ENCODE measurements at places on chromosomes 4 and X.

GRCh38 chrX:153864561-153865320, 21.2 kb downstream of the L1CAM start:
- DNase-seq: no peak

GRCh38 chr4:13597604-13598003, 29.9 kb downstream of the BOD1L1 start:
- DNase-seq: no peak

- DNase-seq: no peak
These were observed 15.8 kb downstream of the WDR1 start for GRCh38 chr4:10100734-10101216.

GRCh38 chr4:108398836-108399235, 221.5 kb upstream of the RPL34 start:
- no peak for DNase-seq

DNA sequence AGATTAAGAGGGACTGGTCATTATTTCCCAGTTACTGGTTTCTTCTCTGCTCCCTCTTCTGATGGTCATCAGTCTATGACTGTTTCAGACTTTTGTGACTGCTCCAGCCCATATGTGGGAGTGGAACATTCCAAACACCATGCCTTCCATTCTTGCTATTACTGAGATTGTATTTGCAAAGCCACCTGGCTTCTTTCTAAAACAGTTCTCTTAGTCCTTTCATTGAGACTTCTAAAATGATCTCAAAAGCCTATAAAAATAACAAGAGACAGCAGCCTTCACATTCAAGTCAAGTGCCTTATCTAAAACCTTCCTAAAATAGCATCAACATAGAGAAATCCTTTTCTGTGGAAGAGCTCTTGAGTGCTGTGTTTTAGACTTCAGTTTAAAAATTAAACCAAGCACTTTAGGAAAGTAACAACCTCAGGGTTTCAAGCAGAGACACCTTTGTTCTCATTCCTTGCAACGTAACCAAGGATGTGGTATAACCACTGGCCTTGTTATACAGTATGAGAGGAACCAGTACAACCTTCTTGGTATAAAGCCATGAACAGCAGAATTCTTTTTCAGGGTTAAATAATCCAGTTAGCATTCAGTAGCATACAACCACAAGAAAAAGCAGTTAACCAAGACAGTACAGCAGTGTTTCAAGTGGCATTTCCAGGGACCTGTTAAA, 97.1 kb downstream of the NFKB1 start:
- no peak for DNase-seq

DNA sequence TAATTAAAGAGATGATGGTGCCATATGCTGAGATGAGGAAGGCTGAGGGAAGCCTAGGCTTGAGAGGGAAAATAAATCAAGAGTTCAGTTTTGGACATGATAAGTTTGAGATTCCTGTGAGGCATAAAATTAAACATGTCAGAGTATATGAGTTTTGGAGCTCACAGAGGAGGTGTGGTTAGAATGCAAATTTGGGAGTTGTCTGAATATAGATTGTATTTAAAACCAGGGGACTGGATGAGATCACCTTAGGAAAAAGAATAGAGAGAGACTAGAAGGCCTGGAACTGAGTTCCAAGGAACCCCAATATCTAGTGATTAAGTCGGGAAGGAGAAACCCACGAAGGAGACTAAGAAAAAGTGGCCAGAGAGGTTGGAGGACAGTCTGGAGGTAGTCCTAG, 65.5 kb downstream of the FRMPD3 start:
- DNase-seq: no peak

- no peak for DNase-seq
These were observed 27.3 kb downstream of the WDR1 start for GRCh38 chr4:10089346-10089745.

GRCh38 chrX:72620550-72621145, 48.0 kb upstream of the HDAC8 start:
- peak; percentile 0 for DNase-seq

DNA sequence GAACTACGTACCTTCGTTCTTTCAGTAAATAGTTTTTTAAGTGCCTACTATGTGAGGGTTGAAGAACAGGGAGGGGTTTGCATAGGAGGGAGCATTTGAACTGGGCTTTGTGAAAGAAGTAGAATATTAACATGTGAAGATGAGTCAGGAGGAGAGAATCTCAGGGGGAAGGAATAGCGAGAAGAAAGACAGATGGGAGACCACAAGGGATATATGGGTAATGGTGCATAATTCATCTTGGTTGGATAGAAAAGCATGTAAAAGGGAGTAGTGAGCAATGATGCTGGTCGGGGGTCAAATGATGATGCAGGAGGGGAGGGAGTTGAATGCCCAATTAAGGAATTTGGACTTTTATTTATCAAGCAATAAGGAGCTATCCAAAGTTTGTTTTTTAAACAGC, 52.7 kb downstream of the TMEM164 start:
- no peak for DNase-seq

GRCh38 chrX:150621652-150622051, 53.2 kb downstream of the MTM1 start:
- DNase-seq: no peak

- no peak for DNase-seq
These were observed 74.8 kb upstream of the PACRGL start for GRCh38 chr4:20625426-20625825.

DNA sequence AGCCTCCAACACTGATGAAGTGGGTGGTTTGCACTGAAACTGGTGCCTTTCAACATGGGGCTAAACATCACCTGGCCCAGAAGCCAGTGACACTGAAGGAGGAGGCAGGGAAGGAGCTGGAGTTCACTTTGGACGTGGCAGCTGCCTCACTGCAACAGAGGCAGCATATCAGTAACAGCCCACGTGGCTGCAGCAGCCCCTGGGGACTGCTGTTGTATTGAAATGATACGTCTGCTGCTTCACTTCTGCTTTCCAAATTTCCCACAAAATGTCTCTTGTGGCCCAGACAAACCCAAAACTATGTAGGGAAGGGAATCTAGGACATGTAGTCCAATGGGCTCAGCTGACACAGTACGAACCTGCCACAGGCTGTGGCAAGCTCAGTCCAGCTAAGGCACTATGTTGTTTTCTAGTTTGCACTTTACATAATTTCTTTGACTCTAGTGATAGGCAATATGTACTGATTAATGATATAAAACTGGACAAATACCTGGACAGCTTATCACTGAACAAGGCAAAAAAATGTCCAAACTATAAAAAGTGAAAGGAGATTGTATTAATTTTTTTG, 84.7 kb upstream of the RAPGEF2 start:
- no peak for DNase-seq

- no peak for DNase-seq
These were observed 77.2 kb downstream of the DCHS2 start for GRCh38 chr4:154414371-154414770.
